ENCODE measurements at places on chromosomes 6 and 20.

DNA sequence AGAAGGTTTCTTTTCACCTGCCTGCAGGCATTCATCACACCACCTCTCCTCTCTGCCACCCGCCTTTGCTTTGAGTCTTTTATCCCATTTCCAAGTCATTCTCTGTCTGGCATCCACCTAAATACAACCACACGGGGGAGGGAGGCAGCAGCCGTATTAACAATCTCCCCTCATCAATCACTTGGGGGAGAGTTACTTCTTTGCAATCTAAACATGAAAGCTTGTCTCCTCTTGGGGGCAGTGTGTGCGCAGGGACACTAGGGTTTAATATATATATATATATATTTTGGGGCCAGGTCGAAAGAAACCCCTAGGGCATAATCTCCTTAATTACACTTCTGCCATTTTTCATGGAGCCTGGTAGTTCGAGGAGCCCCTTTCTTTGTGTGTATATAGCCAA, 214.5 kb downstream of the TSHZ2 start:
- DNase-seq: no peak

DNA sequence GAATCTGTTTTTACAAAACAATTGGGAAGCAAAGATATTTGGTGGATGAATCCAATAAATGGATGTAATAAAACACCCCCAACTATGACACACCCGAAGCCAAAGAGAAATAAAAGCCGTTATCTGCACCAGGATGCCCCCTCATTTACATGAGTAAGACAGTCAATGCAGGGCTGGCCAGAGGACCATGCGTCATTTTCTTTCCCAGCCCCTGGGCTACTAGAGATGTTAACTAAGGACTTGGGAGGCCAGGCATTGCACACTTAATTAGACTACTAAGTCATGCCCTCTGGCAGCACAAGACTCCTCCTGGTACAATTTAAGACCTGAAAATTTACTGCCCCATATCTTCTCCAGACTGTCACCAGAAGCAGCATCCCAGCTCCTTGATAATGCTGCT, 3.2 kb downstream of the LEMD2 start:
- no peak for DNase-seq

DNA sequence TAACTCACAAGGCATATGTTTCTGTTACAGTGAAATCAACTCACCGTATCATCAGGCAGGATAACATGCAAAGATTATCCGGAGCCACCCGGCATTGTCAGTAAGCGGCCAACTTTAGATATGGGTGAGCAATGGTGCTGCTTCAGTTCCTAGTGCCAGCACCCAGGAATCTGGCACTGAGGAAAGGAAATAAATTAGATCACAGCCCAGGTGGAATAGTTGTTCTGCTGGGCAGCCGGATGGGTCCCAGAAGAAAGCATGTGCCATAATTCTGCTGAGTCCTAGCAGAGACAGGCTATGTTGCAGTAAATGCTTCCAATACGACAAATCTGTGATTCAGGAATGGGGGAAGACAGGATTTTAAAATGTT, 183.6 kb upstream of the SPTLC3 start:
- DNase-seq: no peak

DNA sequence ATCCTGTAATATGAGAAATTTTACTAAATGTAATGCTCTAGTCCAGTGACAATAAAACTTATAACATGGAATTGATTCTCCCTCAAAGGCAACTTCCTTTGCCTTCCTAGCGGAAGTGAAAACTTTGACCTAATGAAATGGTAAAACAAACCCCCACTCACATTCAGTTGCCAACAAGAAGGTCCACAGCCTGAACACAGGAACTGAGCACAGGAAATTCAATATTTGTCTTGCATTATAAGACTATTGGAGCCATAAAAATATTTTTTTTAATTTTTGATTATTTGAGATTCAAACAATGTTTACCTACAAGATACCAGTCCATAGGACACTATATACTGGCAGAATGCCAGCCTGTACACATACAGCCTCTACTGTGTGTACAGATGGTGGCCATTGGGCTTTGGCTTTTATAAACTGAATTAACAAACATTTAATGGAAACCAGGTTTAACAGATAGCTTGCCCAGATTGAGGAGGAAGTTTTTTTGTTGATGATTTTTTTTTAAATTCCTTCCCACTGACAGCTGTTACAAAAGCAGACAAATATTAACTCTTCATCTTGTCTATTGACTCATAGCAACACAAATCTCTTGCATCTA, 481.5 kb upstream of the JAG1 start:
- no peak for DNase-seq

DNA sequence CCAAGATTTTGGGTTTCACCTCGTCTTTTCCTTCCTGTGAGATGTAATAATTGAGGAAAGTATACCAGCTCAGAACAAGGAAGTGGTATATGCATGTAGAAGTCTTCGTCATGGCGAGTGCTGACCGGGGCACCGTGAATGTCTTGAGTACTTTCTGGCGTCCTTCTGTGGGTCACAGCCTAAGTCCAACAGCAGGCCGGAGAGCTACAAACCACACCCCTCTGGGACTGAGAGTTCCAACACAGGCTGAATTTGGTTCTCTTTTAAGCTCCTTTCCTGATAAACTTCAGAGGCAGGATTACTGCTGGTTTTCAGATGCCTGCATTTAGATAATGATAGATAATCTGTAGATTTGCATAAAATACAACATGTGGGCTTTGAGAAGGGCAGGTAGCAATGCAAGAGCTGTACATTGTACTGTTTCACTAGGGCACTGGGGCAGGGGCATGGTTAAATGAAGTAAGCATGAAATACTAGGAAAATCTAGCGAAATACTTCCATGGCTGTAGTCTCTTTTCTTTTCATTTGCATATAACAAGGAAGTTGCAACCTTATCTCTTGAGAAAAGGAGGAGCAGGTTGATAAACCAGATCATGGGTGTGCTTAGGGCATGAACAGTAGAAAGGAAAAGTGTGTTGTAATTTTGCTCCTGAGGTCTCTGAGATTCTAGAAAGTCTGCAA, at the start of gene ADTRP:
Gene ADTRP (minus strand): TSS at position 156 of the 681 bp plus-strand sequence. CDS start 44 bp downstream, at position 112.
- DNase-seq: no peak

- no peak for DNase-seq
These were observed 93.8 kb downstream of the MLIP start for GRCh38 chr6:54204921-54205591.

- DNase-seq: no peak
These were observed 43.1 kb upstream of the NAA20 start for GRCh38 chr20:19973961-19974629.

GRCh38 chr6:11460001-11460668, 77.4 kb upstream of the TMEM170B start:
- no peak for DNase-seq

- DNase-seq: no peak
These were observed 34.6 kb upstream of the CALHM6 start for GRCh38 chr6:116426551-116426950.

- no peak for DNase-seq
These were observed 62.8 kb upstream of the LRRC1 start for GRCh38 chr6:53731866-53732636.

- DNase-seq: no peak
These were observed 34.3 kb upstream of the EPB41L1 start for GRCh38 chr20:36120241-36120640.

DNA sequence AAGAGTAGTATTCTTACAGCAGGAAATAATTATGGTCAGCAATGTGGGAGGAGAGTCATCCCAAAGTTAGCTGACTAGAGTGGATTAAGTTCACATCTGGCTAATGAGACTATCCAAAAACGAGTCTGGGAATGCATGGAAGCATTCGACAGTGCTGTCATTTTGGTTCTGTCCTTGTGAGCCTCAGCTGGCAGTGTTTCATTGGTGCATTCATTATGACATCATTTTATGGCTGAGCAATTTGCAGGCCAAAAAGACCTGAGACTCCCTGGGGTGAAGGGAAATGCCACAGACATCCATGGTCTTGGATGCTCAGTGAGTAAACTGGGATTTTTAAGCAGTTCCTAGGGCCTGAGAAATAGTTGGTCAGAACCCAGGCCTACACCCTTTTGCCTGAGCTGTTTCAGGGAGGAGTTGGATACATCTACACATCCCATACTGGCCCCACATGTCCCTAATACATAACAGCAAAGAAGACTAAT, 196.4 kb upstream of the CCN2 start:
- no peak for DNase-seq

DNA sequence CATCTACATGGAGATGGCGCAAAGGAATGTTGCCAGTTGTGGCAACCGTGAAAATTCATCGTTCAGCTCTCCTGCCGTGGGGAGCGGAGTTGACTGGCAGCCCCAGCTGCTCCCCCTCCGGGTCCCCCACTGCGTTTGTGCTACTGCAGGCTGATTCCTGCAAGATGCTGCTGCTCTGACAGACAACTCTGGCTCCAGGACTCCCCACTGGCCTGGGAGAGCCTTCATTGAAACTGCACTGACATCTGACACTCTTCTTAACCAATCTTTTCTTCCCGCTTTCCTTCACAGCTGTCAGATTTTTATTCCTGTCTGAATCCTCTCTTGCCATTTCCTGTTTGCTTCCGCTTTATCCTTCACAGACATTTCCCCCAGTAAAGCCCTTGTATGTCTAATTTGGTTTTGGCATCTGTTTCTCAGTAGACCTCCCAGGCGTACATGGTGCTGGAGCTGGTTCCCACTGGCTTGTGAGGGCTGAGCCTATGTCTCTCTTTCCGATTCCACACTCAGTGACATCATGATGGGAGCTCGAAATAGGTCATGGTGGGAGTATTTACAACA, 9.5 kb upstream of the ATRN start:
- no peak for DNase-seq

DNA sequence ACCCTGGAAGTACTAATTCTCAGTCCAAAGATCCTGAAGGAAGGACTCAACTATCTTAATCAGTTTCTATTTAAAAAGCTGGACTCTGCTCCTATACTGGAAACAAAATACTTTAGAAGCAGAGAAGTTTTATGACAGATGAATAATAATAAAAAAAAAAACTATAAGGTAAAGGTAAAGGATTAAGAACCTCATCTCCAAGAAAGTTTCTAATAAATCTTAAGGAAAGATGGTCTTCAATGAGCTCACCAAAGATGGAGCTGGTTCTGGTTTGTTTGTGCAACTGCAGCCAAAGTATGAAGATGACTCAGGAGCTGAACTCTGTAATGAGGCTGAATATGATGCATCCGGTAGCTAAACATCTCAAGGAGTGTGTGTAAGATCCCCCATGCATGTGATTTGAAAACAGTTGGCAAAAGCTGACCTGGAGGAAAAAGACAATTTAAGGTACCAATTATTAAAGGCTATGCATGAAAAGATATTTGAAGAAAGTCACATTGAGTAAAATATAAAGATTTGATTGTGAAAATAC, 25.2 kb downstream of the MED23 start:
- DNase-seq: no peak

GRCh38 chr6:705047-705446, 12.1 kb upstream of the EXOC2 start:
- no peak for DNase-seq

GRCh38 chr6:139920776-139921100, 546.3 kb upstream of the CITED2 start:
- DNase-seq: no peak

DNA sequence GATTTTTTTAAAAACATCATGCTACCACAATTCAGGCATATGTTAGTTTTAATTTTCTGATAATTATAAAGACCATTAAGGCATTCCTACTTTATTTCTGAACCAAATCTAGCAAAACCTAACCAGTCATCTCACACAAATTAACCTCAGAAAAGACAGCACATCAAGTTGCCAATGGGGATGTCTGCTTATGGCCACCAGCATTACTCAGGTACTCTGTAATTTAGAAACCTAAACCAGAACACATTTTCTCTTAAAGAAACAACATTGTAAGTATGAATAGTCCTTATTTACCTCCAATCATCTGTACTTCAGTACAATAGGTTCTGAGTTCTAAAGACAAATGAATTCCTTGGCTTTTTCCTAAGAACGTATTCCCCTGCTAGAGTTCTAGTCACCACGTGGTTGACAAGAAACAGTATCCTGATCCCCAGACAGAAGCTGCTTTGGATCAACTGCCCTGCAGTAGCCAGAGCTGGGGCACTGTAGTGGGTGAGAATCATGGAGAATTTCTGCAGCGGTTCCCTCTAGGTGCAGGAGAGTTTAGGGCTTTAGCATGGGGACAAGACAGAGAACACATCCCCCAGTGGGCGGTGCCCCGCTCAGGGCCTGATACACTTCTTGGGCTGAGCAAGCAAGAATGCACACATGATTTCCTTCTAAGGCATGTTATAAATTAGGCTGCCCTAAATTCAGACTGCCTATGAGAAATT, 15.4 kb downstream of the GCLC start:
- DNase-seq: no peak

DNA sequence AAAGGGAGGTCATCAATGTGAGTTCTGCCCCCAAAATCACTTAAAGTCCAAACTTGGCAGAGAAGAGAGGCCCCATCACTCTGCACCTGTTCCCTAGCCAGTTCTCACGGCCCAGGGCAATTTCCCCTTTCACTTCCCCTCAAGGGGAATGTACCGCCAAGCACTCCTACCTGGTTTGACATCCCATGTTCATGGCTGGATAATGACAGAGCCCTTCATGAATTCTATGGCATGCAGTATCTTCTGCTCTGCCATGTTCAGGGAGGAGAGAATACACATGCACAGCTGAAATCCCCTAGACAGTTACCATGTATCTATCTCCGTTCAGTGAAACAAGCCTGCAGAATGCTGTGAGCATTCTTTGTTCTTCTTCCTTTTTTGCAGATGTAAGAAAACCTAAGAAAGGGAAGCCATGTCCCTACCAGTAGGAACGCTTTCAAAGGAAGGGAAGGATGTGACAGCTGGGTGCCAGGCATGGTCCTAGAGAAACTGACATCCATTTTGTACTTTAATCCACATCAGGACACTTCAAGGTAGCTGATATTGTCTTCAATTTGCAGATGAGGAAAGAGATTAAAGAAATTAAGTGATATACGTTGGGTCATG, 79.8 kb upstream of the ARID1B start:
- DNase-seq: no peak

- no peak for DNase-seq
These were observed 755.9 kb downstream of the KIF16B start for GRCh38 chr20:15817351-15817750.

GRCh38 chr6:36129941-36130666, at the start of gene MAPK13:
Gene MAPK13 (plus strand): TSS chr6:36130513. CDS start chr6:36130583, 70 bp downstream.
- no peak for DNase-seq

GRCh38 chr6:75492386-75493153, 1.0 kb downstream of the FILIP1 start:
- DNase-seq: no peak

DNA sequence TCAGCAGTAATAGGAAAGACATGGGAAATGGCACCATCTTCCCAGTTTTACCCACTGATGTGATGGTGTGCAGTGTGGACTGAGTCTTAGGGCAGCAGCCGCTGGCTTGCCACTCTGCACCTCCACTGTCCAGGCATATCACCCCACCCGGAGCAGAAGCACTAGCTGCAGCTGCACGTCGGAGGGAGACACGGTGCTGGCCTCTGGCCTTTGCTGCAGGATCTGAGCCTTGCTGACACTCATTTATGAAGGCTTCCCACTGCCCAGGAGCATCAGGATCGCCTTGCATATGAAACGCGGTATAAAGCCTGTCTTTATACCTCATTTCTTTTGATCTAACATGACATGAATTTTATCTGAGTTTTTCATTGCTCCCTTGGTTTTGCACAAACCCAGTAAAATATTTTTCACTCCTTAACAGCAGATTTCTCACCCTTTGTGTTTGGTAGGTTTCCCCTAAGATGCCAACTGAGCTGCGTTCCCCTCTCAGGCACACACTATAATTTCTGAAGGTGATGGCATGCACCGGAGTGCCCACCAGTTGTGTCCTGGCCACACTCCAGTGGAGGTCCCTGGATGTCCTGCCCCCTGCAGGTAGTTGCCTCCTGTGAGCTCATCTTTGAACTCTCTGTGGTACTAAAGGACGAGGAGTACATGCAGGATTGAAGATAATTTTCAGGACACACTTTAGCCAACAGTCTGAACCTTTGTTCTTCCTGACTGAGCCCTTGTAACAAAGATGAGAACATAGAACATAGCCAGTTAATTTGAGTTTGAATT, 9.0 kb upstream of the EXOC2 start:
- DNase-seq: no peak
